ENCODE measurements at places on chromosomes 7 and 10.
A peak's percentile ranks its signal among the peaks of the same experiment; 100 is the strongest.

- no peak for DNase-seq
These were observed 249.2 kb downstream of the PARD3 start for GRCh38 chr10:34565934-34566333.

- no peak for DNase-seq
These were observed 14.1 kb upstream of the MYPN start for GRCh38 chr10:68095153-68095552.

GRCh38 chr10:120614680-120615079, 157.7 kb downstream of the PLPP4 start:
- no peak for DNase-seq

GRCh38 chr10:131233611-131234258, 77.8 kb downstream of the TCERG1L start:
- no peak for DNase-seq

DNA sequence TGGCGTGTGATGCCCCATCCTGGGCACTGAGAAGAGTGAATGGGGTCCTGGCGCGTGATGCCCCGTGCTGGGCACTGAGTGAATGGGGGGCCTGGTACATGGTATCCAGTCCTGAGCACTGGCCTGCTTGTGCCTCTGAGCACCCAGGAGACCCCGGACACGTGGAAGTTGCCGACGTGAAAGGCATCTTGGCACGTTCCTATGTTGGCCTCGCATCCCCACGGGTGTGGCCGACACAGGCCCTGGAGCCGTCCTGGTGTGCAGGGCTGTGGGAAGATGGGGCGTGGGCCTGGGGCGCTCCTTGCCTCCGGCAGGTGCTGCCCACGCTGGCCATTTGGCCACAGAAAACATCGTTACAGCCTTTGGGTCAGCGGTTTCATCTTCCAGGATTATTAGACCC, 35.5 kb downstream of the CFAP46 start:
- peak; percentile 42 for DNase-seq

DNA sequence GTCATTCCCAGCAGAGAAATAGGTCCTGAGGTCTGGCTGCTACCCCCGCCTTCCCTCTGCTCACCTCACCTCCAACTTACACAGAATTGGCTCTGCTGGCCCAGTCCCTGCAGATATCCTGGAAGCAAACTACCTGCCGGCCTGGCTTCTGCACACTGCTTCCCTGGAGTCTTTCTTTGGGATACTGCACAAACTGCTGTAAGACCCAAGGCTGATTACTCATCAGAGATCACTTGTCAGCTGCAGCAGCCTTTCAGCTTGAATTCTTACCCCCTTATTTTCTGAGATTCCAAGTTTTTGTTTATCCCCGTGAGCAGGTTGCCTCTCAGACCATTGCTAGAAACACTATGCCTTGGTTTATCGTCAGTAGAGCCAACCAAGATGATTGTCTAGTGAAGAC, 426.4 kb downstream of the PHTF2 start:
- no peak for DNase-seq

- DNase-seq, result no peak
These were observed 27.2 kb downstream of the LSM5 start for GRCh38 chr7:32462977-32463376.

DNA sequence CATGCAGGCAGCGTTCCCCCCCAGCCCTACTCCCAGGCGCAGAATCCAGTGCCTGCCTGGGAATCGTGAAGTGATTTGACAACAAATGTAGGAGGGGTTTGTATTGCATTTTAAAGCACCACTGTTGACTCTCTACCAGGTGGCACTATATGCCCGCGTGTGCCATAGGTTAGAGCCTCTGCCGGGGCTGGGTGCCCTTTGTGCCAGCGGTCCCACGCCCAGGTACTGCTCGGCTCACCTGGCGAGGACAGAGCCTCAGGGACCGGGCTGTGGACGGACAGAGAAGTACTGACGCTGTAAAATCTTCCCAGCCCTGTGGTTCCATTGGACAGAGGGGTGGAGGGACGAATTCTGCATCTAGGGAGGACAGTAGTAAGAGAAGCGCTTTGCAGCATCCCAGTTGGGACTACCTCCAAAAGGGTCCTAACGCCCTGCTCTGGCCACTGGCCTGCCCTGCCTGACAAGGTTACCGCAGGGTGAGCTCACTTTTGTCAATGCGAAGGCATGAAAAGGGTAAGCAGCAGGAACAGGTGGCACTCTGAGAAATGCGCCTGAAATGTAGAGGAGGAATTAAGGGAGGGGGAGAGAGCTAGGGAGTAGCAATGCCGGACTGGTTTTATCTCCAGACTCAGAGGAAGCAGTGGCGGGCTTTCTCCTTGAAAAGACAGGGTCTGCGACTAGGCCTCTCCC, 788 bp upstream of the CACNA2D1 start:
- DNase-seq, result no peak

DNA sequence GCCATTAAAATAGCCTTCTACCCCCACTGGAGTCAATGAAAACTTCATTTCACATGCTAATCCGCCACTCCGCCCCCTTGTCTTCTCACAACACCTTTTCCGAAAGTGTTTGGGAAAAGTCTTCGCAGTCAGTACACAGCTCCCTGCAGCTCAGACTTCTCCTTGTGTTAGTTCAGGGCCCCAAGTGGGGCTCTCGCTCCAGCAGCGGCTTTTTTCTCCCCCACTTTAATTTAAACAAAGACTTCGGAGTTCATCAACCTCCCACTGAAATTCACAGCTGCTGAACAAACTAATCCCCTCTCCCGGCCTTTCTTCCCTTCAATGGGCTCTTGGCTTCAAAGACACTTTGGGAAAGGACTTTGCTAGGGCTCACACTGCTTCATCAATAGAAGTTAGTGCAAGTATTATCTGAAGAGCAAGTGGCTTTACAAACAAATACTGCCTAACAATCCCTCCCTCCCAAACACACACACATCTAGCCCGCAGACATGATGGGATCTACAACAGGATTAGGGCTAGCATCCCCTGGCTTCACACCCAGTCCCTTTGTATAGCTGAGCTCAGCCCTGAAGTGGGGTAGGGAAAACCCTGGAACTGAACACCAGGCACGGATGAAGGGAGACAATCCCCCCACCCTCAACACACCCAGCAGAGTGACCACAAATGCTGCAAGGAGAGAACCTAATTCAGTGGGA, 23.1 kb downstream of the WNT8B start:
- no peak for DNase-seq

DNA sequence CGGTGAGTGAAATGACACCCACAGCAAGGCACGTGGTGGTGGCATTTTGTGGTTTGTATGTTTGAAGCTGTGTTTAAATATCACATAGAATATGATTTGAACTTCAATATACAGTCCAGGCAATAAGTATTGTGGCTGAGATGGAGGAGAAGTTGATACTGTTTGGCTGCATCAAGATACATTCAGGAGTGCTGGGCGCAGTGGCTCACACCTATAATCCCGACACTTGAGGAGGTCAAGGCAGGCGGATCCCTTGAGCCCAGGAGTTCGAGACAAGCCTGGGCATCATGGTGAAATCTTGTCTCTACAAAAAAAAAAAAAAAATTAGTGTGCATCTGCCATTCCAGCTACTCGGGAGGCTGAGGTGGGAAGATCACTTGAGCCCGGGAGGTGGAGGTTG, 35.2 kb upstream of the NUB1 start:
- DNase-seq, result no peak

- no peak for DNase-seq
These were observed 28.5 kb downstream of the CXCL12 start for GRCh38 chr10:44356139-44357022.

DNA sequence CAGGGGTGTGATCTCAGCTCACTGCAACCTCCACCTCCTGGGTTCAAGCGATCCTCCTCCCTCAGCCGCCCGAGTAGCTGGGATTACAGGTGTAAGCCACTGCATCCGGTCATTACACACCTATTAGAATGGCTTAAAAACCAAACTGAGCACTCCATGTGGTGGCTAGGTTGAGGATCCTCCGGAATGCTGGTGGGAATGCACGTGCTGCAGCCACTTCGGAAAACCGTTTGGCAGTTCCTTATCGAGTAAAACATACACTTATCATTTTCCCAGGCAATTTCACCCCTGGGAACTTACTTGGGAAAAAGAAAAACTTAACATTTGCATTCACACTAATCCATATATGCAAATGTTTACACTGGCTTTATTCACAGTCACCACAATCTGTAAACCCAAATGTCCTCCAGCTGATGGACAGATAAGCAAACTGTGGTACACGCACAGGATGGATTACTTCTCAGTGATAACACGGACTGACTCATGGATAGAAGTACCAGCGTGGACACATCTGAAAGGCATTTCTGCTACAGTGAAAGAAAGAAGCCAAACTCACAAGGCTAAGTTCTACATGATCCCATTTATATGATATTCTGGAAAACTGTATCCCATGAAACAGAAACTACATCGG, 20.4 kb downstream of the RFC2 start:
- no peak for DNase-seq

DNA sequence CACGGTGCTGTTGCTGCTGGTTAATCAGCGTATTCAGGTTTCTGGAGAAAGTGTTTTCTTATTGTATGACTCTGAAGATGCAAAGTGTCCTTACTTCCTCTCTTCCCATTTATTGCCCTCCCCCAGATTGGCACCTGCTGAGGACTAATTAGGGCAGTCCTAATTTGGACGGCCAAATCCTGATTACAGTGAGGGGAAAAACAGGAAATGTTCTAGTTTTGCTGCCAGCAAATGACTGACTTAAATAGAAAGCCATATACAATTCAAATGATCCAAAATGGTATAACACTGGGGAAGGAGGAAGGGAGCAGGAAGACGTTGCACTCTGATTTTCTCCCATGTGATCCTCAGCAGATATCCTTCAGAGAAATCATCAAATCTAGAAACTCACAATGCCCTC, 222.4 kb upstream of the LRGUK start:
- DNase-seq, result no peak

DNA sequence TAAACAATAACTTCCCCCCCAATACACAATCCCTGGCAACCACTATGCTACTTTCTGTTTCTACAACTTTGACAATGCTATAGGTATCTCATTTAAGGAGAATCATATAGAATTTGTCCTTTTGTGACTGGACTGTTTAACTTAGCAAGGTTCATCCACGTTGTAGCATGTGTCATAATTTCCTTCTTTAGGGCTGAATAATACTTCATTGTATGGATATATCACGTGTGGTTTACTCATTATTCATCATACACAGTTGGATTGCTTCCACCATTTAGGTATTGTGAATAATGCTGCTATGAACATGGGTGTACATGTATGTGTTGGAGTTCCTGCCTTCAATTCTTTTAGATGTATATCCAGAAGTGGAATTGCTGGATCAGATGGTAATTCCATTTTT, 111.0 kb downstream of the LMBR1 start:
- DNase-seq, result no peak

GRCh38 chr7:106177300-106177690, 65.2 kb upstream of the SYPL1 start:
- DNase-seq, result no peak

GRCh38 chr7:2045559-2046405, 187.0 kb downstream of the MAD1L1 start:
- peak; percentile 34 for DNase-seq

DNA sequence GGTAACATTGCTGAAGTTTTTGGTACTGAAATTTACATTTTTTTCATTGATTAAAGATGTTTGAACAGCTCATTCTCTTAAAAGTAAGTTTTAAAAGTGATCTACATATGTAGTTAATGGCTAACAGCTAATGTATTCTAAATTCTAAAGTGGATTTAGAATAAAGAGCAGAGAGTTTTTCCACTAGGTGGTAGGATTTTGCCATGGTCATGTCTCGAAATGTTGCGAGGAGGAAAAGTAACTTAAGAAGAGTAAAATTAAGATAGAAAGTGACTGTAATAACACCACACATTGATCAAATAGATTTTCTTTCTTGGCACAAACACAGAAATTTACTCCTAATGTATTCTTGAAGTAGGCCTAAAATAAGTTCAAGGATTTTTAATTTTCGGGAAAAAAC, 19.8 kb downstream of the LSMEM1 start:
- no peak for DNase-seq

GRCh38 chr7:86768394-86768793, 124.7 kb downstream of the GRM3 start:
- no peak for DNase-seq

DNA sequence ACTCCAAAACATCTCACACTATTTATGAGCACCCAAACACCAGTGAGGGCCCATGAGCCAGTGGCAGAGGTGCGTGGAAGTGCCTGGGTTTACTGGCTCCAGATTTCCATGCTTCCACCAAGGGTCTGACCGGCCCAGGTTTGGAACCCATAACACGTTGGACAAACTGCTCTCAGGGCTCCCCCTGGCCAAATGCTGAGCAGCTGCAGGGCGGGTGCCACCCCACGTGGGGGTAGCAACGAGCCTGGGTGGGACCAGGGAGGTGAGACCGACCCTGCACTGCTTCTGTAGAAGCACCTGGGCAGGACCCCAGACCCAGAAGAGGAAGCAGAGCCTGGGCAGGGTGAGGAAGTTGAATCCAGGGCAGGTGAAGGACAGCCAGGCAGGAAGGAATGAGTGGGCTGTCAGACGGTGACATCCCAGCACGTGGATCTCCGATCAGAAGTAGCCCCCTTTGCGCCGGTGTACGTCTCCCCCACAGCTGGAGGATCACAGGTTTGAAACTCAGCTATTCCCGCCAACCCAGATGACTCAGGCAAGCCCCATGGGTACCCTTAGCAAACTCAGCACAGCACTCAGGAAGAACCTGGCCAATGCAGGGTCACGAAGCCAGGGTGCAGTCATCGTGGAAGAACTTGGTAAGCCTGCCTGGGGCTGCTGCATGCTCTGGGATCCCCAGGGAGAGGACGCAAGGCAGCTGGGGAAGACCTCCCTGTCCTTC, 100.4 kb upstream of the DDC start:
- DNase-seq, result no peak

GRCh38 chr10:670038-670437, 19.4 kb downstream of the DIP2C start:
- DNase-seq, result no peak

- DNase-seq, result no peak
These were observed 80.0 kb downstream of the SLC25A13 start for GRCh38 chr7:96241855-96242254.

GRCh38 chr10:35641676-35642034, 441 bp downstream of the FZD8 start:
- DNase-seq, result no peak

GRCh38 chr7:22441157-22441556, 58.8 kb downstream of the STEAP1B start:
- DNase-seq, result no peak

All from lower lobe of right lung (tissue), 2 donors.